ENCODE measurements at places on chromosomes 7 and 10.

DNA sequence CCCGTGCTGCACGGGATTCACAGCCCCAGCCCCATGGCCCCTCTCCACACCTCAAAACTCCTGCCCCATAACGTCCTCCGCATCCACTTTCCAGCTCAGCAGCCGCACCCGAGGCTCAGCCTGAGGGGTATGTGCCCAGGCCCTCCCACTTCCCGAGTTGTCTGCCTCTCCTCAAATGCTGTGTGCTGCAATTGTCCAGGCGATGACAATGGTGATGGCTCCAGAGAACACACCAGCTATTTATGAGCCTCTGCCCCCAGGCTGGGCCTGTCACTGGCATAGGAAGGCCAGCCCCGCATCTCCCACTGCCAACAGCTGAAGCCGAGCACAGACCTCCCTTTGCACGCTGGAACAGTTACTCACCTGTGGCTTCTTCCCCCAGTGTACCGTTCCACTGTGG, 2.4 kb upstream of the LDB3 start:
- DNase-seq, result no peak

DNA sequence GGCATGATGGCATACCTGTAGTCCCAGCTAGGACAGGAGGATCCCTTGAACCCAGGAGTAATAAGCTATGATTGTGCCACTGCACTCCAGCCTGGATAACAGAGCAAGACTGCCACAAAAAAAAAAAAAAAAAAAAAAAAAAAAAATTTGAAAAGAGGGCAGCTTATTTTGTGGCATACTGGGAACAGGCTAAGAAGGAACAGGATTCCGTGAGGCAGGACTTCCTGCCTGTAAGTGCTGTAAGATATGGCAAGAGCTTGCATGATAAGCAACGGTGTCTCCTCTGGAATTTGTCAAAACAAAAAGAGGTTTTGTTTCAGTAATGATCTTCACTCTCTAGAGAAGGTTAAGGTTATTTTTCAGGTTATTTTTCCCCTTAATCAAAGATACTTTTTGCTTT, 101.1 kb downstream of the ABCC2 start:
- DNase-seq, result no peak

DNA sequence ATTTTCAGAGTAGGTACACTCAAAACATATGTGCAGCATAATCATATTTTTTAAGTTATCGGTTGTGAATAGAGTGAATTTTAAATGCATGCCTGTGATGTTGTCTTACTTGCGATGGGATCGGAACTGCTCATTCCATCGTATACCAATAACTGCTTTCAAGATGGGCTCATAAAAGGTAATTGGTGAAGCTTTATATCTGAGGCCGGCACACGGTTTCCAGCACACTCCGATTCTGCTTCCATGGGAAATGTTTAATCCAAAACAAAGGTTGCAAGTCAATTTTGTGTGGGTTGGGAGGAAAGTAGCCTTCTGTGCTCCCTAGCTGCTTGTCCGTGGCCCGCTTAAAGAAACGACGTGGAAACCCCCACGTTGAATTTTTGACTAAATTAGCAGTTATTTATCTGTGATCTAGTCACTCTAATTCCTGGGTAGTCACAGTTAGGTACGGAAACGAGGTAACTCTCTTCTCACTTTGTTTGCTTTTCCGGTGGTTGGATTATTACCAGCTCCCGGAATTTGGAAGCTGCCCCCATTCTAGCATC, 10.1 kb upstream of the CELF2 start:
- DNase-seq, result no peak

- no peak for DNase-seq
Observed at GRCh38 chr7:87658553-87658952, 30.4 kb downstream of the RUNDC3B start.

DNA sequence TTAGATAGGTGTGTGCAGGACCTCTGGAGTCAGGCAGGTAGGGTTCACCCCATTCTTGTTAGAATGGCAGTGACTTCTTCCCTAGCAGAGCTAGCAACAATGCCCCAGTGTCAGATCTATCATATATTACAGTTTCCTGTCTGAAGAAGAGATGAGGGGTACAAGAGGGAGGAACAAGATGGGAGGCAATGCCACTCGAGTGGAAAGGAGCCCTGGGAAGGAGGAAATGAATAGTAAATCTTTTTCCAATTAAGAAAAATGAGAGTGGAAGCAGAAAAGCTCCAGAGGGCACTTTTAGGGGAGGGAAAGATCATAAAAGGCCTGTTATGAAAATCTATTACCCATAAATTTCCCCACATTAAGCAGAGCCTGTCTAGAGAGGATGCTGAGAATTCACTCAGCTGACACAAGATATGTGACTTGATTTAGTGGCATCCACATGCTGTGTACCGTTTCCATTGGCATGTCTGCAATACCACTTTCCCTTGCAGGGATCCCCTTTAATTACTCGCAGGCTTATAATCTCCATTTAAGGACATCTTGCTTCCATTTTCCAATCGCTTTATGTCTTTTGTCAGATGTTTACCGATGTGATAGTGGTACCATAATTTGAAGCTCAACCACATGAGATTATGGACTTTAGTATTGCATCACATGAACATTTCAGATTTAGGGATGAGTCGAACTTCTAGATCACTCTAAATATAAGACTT, 70.0 kb upstream of the AGBL3 start:
- DNase-seq, result no peak

- DNase-seq, result no peak
Observed at GRCh38 chr7:158082761-158083160, 504.9 kb downstream of the PTPRN2 start.
